Activated naive CD8-positive, alpha-beta T cell treated with anti-CD3 and anti-CD28 coated beads for 36 hours (primary cell): ENCODE measurements at places on chromosomes 13 and 19. TPM values are rescaled to one million over a fixed set of nuclear protein-coding genes. Genes with fewer than 3 reads are reported as not detected.

DNA sequence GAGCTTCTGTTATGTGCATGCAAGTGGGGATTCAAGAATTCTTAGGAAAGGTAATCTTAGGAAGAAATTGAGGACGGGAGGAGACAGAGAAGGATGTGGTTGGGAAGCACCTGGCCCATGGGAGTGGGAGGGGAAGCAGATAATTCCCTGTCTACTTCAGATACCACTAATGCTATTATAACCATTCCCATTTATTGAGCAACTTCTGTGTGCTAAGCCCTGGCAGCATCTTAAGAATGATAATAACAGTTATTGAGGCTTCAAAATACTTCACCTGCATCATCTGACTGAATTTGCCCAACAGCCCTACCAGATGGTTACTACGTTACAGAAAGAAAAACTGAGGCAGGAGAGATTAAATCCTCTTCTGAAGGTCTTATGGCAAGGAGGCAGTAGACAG is 1.4 kb downstream of the EPS8L1 start:
- peaks cover 1% of the 10 kb centered on the region for H3K36me3 ChIP-seq
- no peak overlapping the region for H3K4me3 ChIP-seq
- no peak for DNase-seq

- H3K4me1 ChIP-seq, result peaks cover 33% of the 10 kb centered on the region
- no peak overlapping the region for H3K27ac ChIP-seq
- no peak overlapping the region for H3K4me3 ChIP-seq
- DNase-seq, result no peak
- H3K36me3 ChIP-seq, result peaks cover 3% of the 10 kb centered on the region
- H3K27me3 ChIP-seq, result no peaks in the 10 kb centered on the region
These were observed 38.0 kb downstream of the RCBTB2 start for GRCh38 chr13:48494874-48495273.

DNA sequence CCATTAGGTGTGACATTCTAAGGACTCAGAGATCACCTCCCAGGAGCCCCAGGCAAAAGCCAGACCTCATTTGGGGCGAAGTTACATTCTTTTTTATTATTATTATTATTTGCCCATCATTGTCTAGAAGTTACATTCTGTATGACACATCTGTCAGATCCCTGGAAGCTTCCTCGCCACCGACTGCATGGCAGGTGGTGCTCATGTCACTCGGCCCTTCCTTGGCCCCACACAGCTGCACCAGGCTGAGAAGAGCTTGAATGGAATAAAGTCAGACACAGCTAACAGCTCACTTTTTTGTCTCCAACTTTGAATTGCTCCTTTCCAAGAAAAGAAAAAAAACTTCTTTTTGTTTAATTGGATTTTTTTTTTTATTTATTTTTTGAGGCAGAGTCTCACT is 41.4 kb upstream of the LDLR start:
- DNase-seq, result no peak
- H3K27ac ChIP-seq, result no peak overlapping the region
- no peak overlapping the region for H3K4me3 ChIP-seq
- peaks cover 29% of the 10 kb centered on the region for H3K4me1 ChIP-seq

GRCh38 chr19:15124572-15125231 is 17.5 kb downstream of the SYDE1 start:
- peak overlapping the region; percentile 100 for H3K27ac ChIP-seq
- H3K4me3 ChIP-seq, result peak overlapping the region; percentile 98
- H3K27me3 ChIP-seq, result no peaks in the 10 kb centered on the region
- H3K36me3 ChIP-seq, result peaks cover 18% of the 10 kb centered on the region

DNA sequence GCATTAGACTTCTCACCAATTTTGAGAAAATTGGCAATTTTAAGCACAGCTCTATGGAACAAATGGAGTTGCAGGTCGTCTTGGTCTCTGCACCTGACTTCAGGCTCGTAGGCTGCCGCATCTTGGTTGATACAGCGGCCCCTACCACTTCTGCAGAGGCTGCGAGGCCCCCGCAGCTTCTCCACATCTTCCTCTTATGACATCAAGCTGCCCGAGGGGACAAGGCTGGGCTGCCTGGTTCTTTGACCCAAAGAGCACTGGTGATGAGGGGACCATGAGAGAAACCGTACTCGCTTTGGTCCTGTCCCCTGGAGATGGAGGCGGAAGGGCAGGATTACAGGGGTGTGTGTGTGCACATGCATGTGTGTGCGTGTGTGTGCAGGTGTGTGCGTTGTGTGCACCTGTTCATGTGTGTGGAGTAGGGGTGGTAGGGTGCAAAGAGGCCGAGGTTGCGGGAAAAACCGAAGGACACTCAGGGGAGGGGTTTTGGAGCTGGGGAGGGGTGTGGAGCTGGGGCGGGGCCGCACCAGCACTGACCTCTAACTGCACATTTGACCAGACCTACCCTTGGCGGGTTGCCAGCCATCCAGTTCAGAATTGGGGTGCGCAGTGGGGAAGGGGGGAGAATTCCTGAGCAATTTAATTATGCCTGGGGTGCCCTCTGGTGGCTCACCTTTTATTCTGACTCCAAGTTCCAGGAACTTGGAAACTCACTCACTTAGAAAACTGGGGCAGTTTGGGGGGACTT is 65.1 kb upstream of the ARHGEF7 start:
- H3K4me3 ChIP-seq, result no peak overlapping the region
- H3K27me3 ChIP-seq, result peaks cover 7% of the 10 kb centered on the region
- no peaks in the 10 kb centered on the region for H3K36me3 ChIP-seq

GRCh38 chr13:44748439-44748838 is 172.3 kb upstream of the TSC22D1 start:
- no peak overlapping the region for H3K4me3 ChIP-seq
- H3K27me3 ChIP-seq, result peaks cover 5% of the 10 kb centered on the region
- H3K36me3 ChIP-seq, result no peaks in the 10 kb centered on the region
- DNase-seq, result no peak

DNA sequence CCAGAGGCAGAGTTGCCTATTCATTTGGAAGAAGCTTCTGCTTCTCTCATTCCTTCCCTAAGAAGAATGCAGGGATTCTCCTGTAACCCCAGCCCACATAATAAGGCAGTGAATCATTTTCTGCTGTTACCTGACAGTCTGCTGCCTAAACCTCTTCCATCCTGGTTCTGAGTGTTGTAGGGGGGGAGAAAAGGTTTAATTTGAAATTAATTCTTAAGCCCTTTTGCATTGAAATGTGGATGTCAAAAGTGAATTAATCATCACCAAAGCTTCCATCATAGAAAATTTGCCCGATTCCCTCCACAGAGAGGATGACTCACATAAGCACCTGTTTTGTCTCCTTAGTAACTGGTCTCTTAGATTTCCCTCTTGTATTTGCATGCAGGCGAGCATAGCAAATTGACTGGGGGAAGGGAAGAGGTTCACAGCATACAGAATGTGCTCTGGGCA is 146.7 kb upstream of the FNDC3A start:
- peaks cover 41% of the 10 kb centered on the region for H3K4me1 ChIP-seq
- H3K27me3 ChIP-seq, result no peaks in the 10 kb centered on the region
- H3K27ac ChIP-seq, result peak overlapping the region; percentile 75
- peaks cover 20% of the 10 kb centered on the region for H3K36me3 ChIP-seq
- H3K4me3 ChIP-seq, result peak overlapping the region; percentile 11

DNA sequence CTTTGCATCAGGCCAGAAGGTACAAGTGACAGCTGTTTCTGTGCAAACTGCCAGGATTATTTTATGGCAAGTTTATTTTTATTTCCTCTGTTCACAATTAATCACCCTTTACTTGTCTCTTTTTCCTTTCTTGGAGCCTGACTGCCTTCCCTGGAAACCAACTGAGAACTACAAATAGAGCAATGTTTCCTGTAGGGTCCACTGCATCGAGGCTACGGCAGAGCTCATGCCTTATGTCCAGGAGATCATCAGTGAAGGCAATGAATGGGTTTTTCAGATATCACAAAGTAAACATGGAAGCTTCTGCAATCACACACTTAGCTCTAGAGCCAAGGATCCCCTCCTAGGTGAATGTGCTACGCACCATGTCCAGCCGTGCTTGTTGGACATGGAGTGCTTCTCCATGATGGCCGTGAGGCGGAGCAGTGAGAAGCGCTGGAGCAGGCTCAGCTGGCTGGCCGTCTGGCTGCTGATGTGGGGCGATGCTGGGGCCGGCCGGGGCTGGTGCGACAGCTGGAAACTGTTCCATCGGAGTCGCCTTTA is 110.9 kb downstream of the KL start:
- no peaks in the 10 kb centered on the region for H3K4me1 ChIP-seq
- H3K4me3 ChIP-seq, result no peak overlapping the region
- DNase-seq, result no peak
- H3K27me3 ChIP-seq, result no peaks in the 10 kb centered on the region
- H3K36me3 ChIP-seq, result no peaks in the 10 kb centered on the region

DNA sequence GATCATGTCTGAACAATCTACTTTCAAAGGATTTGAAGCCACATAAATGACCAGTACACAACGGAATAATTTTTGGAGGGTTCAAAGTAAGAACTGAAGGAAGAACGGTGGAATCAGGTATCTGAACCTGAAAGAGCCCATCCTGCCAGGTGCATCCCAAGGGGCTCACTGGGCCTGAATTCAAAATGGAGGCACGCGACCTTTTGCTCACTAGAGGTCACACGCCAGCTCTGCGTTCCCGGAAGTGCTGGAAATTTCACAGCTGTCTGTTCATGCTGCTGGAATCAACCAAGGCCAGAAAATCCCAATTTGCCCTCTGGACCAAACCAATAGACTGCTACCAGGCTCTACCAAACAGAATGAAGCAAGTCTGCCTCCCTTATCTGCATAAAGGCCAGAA is 4.2 kb upstream of the RASA3 start:
- H3K36me3 ChIP-seq, result peaks cover 2% of the 10 kb centered on the region
- no peak overlapping the region for H3K4me3 ChIP-seq
- no peak for DNase-seq
- no peaks in the 10 kb centered on the region for H3K27me3 ChIP-seq
- peaks cover 11% of the 10 kb centered on the region for H3K4me1 ChIP-seq

DNA sequence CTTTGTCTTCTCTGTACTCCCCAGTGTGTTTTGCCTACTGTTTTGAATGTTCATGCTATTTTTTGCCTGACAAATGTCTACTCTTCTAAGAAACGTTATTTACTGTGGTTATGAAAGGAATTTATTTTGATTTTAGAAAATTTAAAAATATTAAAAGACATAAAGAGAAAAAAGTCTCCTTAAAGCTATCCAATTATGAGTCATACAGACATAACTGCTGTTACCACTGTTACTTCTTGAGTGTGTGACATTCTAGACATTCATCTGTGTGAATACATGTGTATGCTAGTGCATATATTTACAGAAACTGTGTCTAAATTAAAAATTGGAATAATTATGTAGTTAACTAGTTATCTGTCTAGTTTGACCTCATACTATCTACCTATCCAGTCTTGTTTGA is 187.6 kb upstream of the SGCG start:
- no peak for DNase-seq
- H3K4me3 ChIP-seq, result no peak overlapping the region
- peaks cover 4% of the 10 kb centered on the region for H3K27me3 ChIP-seq
- H3K36me3 ChIP-seq, result no peaks in the 10 kb centered on the region

GRCh38 chr13:80214521-80214991 is 126.4 kb downstream of the SPRY2 start:
- no peak overlapping the region for H3K27ac ChIP-seq
- DNase-seq, result no peak
- H3K4me1 ChIP-seq, result no peaks in the 10 kb centered on the region
- no peak overlapping the region for H3K4me3 ChIP-seq

- no peaks in the 10 kb centered on the region for H3K27me3 ChIP-seq
- H3K4me1 ChIP-seq, result no peaks in the 10 kb centered on the region
- no peak overlapping the region for H3K27ac ChIP-seq
- no peak overlapping the region for H3K4me3 ChIP-seq
These were observed 80.6 kb upstream of the ZNF98 start for GRCh38 chr19:22502766-22503165.

DNA sequence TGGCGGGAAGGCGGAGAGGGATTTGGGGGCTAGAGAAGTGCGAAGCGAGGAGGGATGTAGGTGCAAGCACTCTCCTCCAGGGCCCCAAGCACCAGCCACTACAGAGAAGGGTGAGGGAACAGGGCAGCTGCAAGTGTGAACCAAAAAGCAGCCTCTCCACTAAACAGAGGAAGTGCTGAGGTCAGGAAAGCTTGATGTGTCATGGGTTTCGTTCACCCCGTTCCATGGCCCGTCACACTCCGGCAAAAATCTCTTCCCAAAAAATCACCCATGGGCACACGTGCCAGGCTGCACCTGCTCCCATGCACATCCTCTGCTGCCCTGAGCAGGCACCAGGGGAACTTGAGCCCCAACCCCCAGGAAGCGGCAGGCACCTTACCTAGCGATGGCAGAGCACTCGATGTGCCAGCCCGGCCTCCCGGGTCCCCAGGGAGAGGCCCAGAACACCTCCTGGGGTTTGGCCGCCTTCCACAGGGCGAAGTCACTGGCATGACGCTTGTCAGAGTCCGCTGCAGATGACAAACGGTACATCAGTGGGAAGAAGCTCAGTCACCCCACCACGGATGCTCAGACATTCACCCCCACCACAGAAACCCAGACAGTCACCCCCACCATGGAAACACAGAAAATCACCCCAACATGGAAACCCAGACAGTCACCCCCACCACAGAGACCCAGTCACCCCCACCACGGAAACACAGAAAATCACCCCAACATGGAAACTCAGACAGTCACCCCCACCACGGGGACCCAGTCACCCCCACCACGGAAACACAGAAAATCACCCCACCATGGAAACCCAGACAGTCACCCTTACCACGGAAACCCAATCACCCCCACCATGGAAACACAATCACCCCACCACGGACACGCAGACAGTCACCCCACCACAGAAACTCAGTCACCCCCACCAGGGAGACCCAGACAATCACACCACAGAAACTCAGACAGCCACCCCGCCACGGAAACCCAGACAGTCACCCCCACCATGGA is 29.0 kb downstream of the CARS2 start:
- peak; percentile 45 for DNase-seq
- peaks cover 73% of the 10 kb centered on the region for H3K36me3 ChIP-seq
- peak overlapping the region; percentile 80 for H3K27ac ChIP-seq
- peaks cover 18% of the 10 kb centered on the region for H3K4me1 ChIP-seq
- peak overlapping the region; percentile 42 for H3K4me3 ChIP-seq
- peaks cover 4% of the 10 kb centered on the region for H3K27me3 ChIP-seq

DNA sequence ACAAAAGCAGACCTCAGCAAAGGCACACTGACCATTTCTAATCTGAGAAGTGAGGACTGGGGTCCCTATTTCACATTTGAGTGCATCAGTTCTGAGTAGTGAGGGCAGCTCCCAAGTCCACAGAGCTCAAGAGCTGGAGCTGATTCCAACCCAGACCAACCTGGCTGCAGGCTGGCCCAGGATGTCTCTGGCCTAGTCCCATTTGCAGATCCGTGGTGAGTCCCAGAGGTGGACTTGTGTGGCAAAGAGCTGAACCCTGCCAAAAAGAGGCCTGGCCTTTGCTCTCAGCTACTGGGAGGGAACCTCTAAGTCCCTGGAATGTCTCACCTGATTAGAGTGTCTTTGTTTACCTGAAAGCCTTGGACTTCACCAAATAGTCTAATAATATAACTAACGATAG is 14.6 kb downstream of the SIGLEC7 start:
- H3K27me3 ChIP-seq, result no peaks in the 10 kb centered on the region
- H3K4me3 ChIP-seq, result no peak overlapping the region
- no peak for DNase-seq
- H3K36me3 ChIP-seq, result no peaks in the 10 kb centered on the region
- peaks cover 3% of the 10 kb centered on the region for H3K4me1 ChIP-seq

GRCh38 chr19:10292206-10292788 is 2.5 kb downstream of the ICAM5 start:
- peaks cover 2% of the 10 kb centered on the region for H3K36me3 ChIP-seq
- H3K27me3 ChIP-seq, result peaks cover 93% of the 10 kb centered on the region
- no peak overlapping the region for H3K27ac ChIP-seq
- peaks cover 47% of the 10 kb centered on the region for H3K4me1 ChIP-seq

GRCh38 chr19:48777139-48777538 is 21.8 kb downstream of the FGF21 start:
- peaks cover 5% of the 10 kb centered on the region for H3K27me3 ChIP-seq
- no peak overlapping the region for H3K27ac ChIP-seq
- H3K36me3 ChIP-seq, result no peaks in the 10 kb centered on the region
- no peak overlapping the region for H3K4me3 ChIP-seq
- no peaks in the 10 kb centered on the region for H3K4me1 ChIP-seq

Gene SLITRK6
- total RNA-seq, result not detected

Gene OR10H1
- total RNA-seq, result not detected

Gene ADAMTSL5
- total RNA-seq, result 1.1 TPM

Gene ATCAY
- not detected for total RNA-seq

Gene N4BP2L1
- 15.7 TPM for total RNA-seq

Gene ATP8B3
- 2.3 TPM for total RNA-seq
